ENCODE measurements at places on chromosomes 2 and 18. TPM values are rescaled to one million over a fixed set of nuclear protein-coding genes. Genes with fewer than 3 reads are reported as not detected.

- H3K4me1 ChIP-seq: no peaks in the 10 kb centered on the region
- H3K4me3 ChIP-seq: no peak overlapping the region
- no peaks in the 10 kb centered on the region for H3K36me3 ChIP-seq
- DNase-seq: no peak
Observed at GRCh38 chr18:25814841-25815458, 275.5 kb downstream of the SS18 start.

- H3K27ac ChIP-seq: peak overlapping the region; percentile 86
- H3K4me3 ChIP-seq: no peak overlapping the region
- no peaks in the 10 kb centered on the region for H3K36me3 ChIP-seq
- H3K4me1 ChIP-seq: peaks cover 48% of the 10 kb centered on the region
- no peak for DNase-seq
Observed at GRCh38 chr2:65299246-65299645, 71.6 kb downstream of the ACTR2 start.

Gene PLA2R1
- 2.3 TPM for total RNA-seq

GRCh38 chr18:34576622-34577021, 133.5 kb upstream of the DTNA start:
- H3K27ac ChIP-seq: no peak overlapping the region
- no peaks in the 10 kb centered on the region for H3K27me3 ChIP-seq
- no peak for DNase-seq
- H3K4me3 ChIP-seq: no peak overlapping the region

DNA sequence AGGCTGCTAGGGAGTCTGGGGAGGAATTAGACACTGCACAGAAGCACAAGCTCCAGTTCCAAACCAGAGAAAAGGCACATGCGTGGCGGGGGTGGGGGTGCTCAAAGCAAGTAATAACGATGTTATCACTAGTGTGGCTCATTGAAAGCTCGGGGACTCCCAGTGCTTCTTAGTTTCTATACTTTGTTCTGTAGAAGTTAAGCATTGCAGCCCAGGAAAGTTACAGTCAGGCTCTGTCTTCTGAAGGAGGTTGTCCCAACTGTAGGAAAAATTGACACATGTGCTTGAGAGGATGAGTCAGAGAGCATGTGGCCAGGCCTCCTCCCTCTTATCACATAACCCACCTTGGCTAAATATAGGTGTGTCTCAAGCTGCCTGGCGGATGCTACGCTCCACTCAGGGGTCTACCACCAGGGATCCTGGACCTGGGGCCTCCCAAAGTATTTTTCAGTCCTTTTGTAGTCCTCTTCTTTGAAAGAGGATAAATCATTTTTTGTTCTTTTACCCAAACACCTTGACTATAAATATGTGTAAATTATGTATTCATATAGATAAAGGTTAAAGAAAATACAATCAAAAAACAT, 3.8 kb downstream of the GALNT5 start:
- DNase-seq: no peak
- no peak overlapping the region for H3K4me3 ChIP-seq
- H3K27ac ChIP-seq: peak overlapping the region; percentile 30
- H3K27me3 ChIP-seq: no peaks in the 10 kb centered on the region

DNA sequence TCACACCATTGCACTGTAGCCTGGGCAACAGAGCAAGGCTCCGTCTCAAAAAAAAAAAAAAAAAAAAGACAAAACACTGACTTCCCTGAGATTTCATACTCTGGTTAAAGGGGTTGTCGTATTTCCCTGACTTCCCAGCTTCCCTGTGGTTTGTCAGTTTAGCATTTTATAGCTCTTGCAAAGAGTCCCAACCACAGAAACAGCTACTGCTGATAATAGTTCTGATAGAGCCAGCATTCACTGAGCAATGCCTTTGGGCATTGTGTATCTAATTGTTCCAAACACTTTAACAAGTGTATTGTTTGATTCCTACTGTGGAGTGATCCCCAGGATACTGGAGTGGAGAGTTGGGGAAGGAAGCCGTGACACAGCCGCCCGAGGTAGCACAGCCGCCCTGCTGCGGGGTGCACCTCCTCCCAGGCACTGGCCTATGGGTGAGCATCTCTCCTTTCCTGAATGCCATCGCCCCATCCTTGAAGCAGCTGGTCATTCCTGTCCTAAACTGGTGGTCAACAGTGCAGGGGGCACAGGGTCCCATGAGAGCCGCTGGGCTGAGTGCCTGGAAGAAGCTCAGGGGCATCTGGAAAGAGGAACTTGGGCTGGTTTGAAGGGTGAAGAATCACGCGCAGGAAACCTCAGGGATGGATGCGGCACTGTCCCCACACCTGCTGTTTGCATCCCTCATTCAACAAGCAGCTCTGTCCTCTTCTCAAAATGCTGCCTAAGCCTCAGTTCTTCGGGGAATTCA, 81.0 kb upstream of the TMEM18 start:
- H3K4me1 ChIP-seq: no peaks in the 10 kb centered on the region
- H3K27me3 ChIP-seq: peaks cover 27% of the 10 kb centered on the region
- no peak overlapping the region for H3K27ac ChIP-seq
- no peaks in the 10 kb centered on the region for H3K36me3 ChIP-seq
- no peak overlapping the region for H3K4me3 ChIP-seq
- DNase-seq: no peak

Gene SLC14A1
- 22.1 TPM for total RNA-seq

GRCh38 chr18:73245345-73245744, 377.6 kb upstream of the NETO1 start:
- no peak for DNase-seq
- H3K36me3 ChIP-seq: no peaks in the 10 kb centered on the region
- H3K27me3 ChIP-seq: no peaks in the 10 kb centered on the region
- no peaks in the 10 kb centered on the region for H3K4me1 ChIP-seq
- no peak overlapping the region for H3K27ac ChIP-seq

GRCh38 chr2:54838585-54839035, 115.1 kb downstream of the EML6 start:
- H3K27ac ChIP-seq: no peak overlapping the region
- DNase-seq: peak; percentile 44
- peaks cover 11% of the 10 kb centered on the region for H3K27me3 ChIP-seq
- peaks cover 3% of the 10 kb centered on the region for H3K4me1 ChIP-seq
- no peak overlapping the region for H3K4me3 ChIP-seq

Gene LDAH
- 8.5 TPM for total RNA-seq

- DNase-seq: no peak
- H3K27ac ChIP-seq: no peak overlapping the region
- H3K36me3 ChIP-seq: no peaks in the 10 kb centered on the region
- no peak overlapping the region for H3K4me3 ChIP-seq
Observed at GRCh38 chr2:216287251-216287650, 85.0 kb downstream of the MARCHF4 start.

DNA sequence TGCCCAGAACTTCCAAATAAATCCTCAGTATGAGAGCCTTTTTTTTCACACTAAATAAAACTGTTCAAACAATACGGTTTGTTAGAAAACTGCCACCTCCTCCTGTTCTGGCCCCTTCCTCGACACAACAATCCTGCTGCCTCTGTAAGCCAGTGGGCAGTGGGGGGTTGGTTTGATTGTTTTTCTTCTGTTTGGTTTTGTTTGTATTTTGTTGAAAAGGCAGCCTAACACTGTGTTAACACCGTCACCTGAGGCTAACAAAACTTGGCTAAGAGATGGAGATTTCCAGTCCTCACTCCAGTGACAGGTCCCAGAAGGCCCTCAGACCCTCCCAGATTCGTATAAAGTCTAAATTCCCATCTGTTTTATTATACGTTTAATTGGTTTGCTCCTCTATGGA, 402.1 kb downstream of the ZNF521 start:
- DNase-seq: no peak

Gene LIPG
- not detected for total RNA-seq

- no peaks in the 10 kb centered on the region for H3K4me1 ChIP-seq
- H3K4me3 ChIP-seq: no peak overlapping the region
- DNase-seq: no peak
- H3K27me3 ChIP-seq: peaks cover 6% of the 10 kb centered on the region
Observed at GRCh38 chr18:63492851-63493250, 16.1 kb downstream of the SERPINB5 start.

DNA sequence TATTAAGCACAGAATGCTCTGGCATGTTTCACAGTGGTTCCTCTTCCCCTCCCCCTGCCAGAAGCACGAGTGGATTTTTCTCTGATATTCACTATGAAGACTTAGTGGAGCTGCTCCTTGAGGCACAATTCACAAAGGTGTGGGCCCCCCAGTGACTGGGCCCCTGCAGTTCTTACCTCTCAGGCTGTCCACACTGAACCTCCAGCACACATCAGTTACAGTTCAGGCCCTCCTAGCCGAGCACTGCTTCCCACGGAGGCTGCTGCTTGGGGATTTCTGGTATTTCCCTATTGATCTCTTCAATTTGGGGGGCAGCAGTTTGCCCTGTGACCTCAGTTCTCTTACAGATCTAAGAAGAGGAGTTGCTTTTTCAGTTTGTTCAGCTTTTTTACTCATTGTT, 236.1 kb downstream of the SH3RF3 start:
- H3K27me3 ChIP-seq: no peaks in the 10 kb centered on the region
- H3K27ac ChIP-seq: no peak overlapping the region
- H3K4me3 ChIP-seq: no peak overlapping the region
- no peak for DNase-seq
- no peaks in the 10 kb centered on the region for H3K36me3 ChIP-seq

GRCh38 chr2:10544252-10544651, 96.1 kb upstream of the ODC1 start:
- no peak overlapping the region for H3K4me3 ChIP-seq
- no peaks in the 10 kb centered on the region for H3K36me3 ChIP-seq
- H3K27ac ChIP-seq: no peak overlapping the region
- H3K4me1 ChIP-seq: peaks cover 12% of the 10 kb centered on the region
- no peak for DNase-seq

Gene NPPC
- 3.0 TPM for total RNA-seq

Gene SLC19A3
- total RNA-seq: 0.74 TPM

DNA sequence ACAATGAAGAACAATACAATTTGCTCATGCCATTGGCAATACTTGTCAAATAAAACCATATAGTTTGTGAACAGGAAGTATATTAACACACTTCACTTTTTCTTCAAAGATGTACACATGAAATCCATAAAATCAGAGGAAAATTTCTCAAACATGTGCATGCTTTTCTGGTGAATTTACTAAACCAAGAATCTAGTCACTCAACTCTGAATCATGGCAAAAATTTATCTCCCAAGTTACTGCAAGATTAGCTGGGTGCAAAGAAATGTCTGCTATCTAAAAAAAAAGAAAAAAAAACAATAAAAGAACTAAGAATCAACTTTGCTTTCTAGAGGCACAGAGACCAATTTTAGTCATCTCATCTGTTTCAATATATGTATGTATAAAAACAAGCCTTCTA, 419.2 kb downstream of the NR4A2 start:
- no peaks in the 10 kb centered on the region for H3K36me3 ChIP-seq
- no peaks in the 10 kb centered on the region for H3K4me1 ChIP-seq
- no peak for DNase-seq
- H3K27ac ChIP-seq: no peak overlapping the region
- H3K4me3 ChIP-seq: no peak overlapping the region

DNA sequence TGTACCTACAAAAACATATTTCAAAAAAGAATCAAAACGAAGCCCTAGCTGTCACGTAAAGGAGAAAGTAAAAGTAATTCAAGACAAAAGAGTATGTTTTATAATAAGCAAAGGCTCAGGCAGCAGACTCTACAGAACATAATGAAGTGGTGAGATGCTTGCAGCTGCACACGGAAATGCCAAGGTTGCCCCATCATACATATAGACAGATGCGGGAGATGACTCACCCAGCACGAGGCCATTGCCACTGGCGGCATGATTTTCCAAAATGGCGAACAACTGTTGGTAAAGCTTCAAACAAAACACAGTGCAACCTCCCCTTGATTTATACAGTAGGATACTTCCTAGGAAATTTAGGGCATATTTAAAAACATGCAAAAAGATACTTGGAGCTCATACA, 26.0 kb upstream of the C1QL2 start:
- H3K36me3 ChIP-seq: no peaks in the 10 kb centered on the region
- H3K27me3 ChIP-seq: peaks cover 20% of the 10 kb centered on the region
- H3K4me1 ChIP-seq: peaks cover 1% of the 10 kb centered on the region
- H3K4me3 ChIP-seq: no peak overlapping the region
- DNase-seq: no peak

Gene ROCK1
- total RNA-seq: 34.9 TPM

DNA sequence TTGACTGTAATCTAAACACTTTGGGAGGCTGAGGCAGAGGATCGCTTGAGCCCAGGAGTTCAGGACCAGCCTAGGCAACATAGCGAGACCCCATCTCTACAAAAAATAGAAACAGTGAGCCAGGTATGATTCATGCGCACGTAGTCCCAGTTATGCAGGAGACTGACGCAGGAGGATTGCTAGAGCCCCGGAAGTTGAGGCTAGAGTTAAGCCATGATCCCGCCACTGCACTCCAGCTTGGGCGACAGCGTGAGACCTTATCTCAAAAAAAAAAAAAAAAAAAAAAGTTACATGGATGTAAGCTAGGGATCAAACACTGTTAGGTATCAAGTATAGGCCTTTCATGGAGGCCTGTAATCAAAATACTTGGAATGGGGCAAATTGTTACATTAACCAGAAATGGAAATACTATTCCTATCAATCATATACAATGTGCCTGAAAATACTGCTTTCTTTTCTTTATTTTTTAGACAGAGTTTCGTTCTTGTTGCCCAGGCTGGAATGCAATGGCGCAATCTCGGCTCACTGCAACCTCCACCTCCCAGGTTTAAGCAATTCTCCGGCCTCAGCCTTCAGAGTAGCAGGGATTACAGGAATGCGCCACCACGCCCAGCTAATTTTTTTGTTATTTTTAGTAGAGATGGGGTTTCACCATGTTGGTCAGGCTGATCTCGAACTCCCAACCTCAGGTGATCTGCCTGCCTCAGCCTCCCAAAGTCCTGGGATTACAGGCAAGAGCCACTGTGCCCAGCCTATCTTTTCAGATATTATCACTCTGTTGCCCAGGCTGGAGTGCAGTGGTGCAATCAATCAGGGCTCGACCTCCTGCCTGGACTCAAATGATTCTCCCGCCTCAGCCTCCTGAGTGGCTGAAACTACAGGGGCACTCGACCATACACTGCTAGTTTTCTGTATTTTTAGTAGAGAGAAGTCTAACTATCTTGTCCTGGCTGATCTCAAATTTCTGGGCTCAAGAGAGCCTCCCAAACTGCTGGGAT, 27.2 kb downstream of the XPO1 start:
- no peak overlapping the region for H3K4me3 ChIP-seq
- H3K27me3 ChIP-seq: no peaks in the 10 kb centered on the region
- peaks cover 73% of the 10 kb centered on the region for H3K36me3 ChIP-seq
- H3K4me1 ChIP-seq: peaks cover 4% of the 10 kb centered on the region
- DNase-seq: no peak
- no peak overlapping the region for H3K27ac ChIP-seq

DNA sequence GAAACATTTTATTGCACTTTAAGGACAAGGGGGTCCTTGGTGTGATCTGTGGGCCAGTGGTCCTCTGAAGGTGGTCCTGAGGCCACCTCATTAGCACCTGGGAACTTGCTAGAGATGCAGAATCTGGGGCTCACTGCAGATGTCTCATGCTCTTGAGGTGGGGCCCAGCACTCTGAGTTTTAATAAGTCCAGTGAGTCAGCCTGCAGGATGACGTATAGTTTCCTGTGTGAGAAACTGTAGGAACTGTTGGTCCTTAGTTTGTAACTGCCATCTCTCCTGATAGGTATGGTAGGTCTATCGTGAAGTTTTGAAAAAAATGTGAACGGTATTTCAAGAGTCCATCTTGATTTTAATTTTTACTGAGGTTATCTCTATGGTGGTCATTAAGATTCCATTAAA, 2.8 kb downstream of the TRPM8 start:
- H3K27me3 ChIP-seq: peaks cover 66% of the 10 kb centered on the region
- DNase-seq: no peak
- H3K36me3 ChIP-seq: no peaks in the 10 kb centered on the region
- no peaks in the 10 kb centered on the region for H3K4me1 ChIP-seq
- H3K27ac ChIP-seq: no peak overlapping the region

Measured in left ventricle myocardium inferior (tissue), 1 donor.